Effector CD8-positive, alpha-beta T cell (primary cell): ENCODE measurements at places on chromosomes 13 and 19.
A peak's percentile ranks its signal among the peaks of the same experiment; 100 is the strongest.

- DNase-seq = no peak
Observed at GRCh38 chr19:4594201-4594600, 34.7 kb upstream of the SEMA6B start.

- peak; percentile 19 for DNase-seq
Observed at GRCh38 chr13:114049026-114049425, 75.2 kb upstream of the C13orf46 start.

- DNase-seq = peak; percentile 72
Observed at GRCh38 chr19:1592024-1592754, 476 bp downstream of the MBD3 start.

GRCh38 chr19:48672994-48673393 is at the start of gene NTN5:
Gene NTN5, minus strand, starts transcription at chr19:48673017. Its CDS starts 2,031 bp downstream, at chr19:48670986.
- DNase-seq = no peak

GRCh38 chr19:16180611-16181010 is 4.6 kb upstream of the FAM32A start:
- DNase-seq = no peak

GRCh38 chr19:4542896-4543841 is 3.3 kb upstream of the LRG1 start:
- DNase-seq = no peak

DNA sequence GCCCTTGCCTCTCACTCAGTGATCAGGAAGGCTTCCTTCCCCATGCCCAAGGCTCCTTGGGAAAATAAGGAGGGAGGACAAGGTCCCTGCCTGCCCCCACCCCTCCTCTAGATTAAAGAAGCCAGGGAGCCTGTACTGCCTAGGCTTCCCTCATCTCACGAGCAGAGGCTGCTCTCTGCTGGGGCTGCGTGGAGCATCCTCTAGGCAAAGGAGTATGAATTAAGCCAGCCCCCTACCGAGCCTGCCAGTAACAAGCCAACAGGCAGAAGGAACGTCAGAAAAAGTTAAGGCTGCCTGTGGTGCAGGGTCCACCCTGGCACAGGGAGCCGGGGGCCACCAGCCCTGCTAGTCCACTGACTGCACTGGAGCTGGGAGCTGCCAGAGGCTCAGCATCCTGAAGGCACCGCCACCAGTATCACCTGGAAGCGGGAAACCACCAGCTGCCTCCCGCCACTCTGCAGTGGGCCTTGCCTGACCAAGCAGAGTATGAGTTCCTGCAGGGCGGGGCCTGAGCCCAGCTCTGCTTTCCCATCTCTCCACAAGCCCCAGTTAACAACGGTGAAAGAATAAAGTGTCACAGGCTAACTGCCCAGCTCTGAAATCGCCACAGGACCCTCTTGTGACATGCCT is 6.8 kb downstream of the NAPA start:
- DNase-seq = no peak
